ENCODE measurements at places on chromosomes 11 and 22.

DNA sequence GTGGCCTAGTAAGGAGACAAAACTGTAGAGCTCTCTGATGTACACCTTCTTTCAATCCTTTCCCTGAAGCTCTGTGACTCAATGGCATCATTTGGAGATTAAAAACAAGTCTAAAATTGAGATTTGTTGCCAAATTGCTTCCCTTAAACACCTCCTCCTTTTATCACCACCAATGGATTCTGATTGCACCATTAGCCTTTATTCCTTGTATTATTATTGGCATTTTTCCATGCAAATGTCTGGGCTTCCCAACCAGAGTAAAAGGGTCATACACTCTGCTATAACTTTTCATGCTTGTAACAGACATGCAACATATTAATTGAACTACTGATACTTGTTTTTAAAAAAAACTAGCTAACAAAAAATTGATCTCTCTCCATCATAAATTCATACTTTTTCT, 124.2 kb downstream of the CCDC34 start:
- DNase-seq: no peak

DNA sequence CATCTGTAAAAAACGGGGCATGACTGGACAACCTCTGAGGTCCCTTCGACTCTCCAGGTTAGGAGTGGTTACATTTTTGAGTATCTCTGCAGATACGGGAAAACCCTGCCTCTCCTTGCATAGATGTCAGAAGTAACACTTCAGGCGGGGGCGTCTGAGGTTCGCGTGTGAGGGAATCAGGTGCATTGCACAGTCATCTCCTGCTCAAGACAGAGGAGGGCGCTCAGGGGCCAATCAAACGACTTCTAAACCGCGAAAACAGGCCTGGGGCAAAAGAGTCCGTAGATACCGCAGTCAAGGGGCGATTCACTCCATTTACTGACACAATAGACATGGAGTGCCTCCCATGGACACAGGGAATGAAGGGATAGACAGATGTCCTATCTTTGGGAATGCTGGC, 31.7 kb downstream of the KIRREL3 start:
- no peak for DNase-seq

DNA sequence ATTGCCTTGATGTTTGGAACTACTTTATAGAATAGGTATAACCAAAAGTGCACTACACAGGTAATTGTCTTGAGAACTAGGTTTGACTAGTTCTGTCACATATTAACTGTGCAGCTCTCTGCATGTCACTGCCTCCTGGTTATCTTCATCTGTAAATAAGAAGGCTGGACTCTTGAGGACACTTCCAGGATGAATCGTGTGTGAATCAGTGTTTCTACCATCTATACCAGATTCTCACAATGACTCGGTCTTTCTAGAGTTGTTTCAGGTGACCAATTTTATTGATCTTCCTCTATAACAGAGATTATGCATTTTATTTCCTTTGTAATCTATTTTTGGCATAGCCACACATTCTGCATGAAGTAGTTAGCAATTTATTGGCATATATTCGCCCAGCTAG, 1181.0 kb upstream of the TENM4 start:
- DNase-seq: no peak

- no peak for DNase-seq
Measured at GRCh38 chr11:34213366-34213765, 107.9 kb downstream of the NAT10 start.

DNA sequence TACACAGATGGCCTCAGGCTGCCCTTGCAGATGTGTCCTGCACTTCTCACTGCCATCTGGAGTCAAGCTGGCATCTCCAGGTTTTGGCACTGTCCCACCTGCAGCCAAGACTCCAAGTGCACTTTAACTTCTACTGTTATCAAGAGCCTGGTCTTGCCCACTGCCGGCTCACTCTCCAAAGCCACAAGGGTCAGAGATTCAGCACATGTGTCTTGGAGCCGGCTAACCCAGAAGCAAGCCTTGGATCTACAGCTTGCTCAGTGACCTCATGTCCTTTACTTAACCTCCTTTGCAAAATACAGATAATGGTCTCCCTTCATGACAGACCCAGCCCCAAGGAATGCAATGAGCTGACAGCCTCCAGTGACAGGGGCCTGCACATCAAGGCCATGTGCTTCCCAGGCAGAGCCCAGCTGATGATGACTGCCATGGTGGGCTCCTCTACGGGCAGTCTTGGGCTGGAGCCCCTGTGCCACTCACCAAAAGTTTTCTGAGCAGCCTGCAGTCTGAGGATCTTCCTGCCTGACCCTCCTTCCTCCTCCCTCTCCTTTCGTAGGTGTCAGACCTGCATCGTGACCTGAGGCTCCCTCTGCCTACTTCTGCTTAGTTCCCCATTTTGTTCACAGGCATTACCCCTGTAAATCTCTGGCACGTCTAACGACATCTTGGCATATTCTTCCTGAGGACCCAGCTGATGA, 9.0 kb downstream of the TP53AIP1 start:
- DNase-seq: no peak

DNA sequence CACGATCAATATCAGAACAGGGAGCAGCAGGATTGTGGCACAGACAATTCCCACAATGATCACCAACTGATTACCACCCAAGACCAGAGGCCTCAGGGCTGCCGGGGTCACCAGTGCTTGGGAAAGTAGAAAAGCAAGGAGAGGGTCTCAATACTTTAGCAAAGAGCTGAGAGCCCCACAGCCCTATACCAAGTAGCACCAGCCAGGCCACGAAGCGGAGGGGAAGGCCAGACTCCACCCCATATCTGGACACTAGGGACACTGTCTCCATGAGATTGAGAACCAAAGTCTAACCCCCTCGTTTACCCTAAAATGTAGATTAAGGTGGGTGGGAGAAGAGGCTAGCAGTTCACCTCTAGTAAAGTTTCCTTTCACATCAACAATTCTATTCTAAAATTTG, 24.1 kb upstream of the SCN2B start:
- no peak for DNase-seq

GRCh38 chr11:87454241-87454640, 416.5 kb downstream of the TMEM135 start:
- no peak for DNase-seq

Data from stimulated activated CD4-positive, alpha-beta T cell treated with anti-CD3 and anti-CD28 coated beads, Interleukin-1b, Interleukin-23, amount 100 ng/mL, for 24 hours (primary cell).